ENCODE measurements at places on chromosomes 2 and 18.

GRCh38 chr2:98310010-98310409 is 36.2 kb upstream of the CNGA3 start:
- no peak for DNase-seq

DNA sequence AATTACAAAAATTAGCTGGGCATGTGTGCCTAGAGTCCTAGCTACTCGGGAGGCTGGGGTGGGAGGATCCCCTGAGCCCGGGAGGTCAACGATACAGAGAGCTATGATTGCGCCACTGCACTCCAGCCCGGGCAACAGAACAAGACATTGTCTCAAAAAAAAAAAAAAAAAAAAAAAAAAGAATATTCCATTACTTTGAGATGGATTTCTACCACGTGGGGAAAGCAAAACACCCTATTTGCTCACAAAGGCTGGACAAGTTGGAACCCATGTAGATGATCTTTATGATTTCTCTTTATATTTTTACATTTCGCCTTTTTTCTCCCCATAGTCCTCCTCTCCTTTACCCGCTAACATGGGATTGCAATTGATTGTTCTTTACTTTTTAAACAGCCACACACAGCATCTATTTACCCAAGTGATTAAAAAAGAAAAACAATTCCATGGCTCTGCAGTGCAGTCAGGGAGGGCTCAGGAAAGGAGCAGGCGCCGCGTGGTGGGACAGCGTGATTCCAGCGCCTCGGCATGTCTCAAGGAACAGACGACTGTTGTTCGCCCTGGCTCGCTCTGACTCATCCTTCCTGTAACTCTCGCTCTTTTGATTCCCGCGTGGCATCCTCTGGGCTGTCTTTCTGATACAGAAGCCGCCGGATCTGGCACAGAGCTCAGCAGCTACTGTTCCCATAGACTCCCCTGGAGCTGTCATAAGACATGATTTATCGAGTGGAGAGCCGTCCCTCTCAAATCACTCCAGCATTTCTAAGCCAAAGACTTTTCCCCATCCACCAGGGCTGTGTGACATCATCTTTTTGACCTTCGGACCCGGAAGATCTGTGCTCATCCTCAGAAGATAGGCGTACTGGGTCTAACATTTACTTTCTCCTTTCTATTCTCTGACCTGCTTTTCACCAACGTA is 230.4 kb upstream of the AGAP1 start:
- peak; percentile 64 for DNase-seq

GRCh38 chr2:114068438-114068837 is 178.5 kb downstream of the ACTR3 start:
- DNase-seq = no peak

DNA sequence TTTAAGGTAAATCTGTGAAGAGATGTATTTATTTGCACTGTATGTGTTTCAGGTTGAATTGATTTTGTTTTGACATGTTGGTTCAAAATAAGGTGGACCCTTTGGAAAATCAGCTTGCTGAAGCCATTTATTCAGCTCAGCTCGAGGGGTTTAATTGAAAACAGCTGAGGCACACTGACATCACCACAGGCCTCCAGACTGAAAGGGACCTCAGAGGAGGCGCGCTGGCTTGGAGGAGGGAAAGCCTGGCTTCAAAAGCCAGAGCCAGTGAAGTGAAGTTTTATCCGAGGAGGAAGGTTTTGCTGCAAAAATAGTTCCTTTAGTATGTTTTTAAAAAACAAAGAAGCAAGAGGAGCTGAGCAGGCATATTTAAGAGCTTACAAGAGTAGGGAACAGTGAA is 26.9 kb upstream of the DNMT3A start:
- DNase-seq = no peak

- no peak for DNase-seq
Observed at GRCh38 chr2:11155381-11156035, at the start of gene SLC66A3. TSS of gene SLC66A3 (plus strand) at chr2:11155467. CDS start at chr2:11155547, 80 bp downstream.

DNA sequence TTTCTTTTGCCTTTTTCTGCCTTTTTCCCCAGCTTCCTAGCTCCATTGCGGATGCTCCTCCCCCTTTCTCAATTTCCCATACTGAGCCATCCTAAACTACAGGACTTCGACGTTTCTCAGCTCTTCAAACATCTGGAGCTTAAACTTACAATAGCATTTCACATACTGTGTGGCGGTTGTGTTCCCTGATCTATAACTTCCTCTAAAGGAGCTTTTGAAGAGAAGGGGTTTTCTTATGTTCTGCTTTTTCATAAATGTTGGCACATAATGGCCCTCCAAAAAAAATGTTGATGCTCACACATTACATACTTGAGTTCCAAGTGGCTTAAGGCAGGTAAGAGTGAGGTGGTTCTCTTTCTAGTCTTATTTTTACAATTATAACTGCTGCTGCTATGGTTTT is 87.4 kb downstream of the RNF144A start:
- DNase-seq = no peak

- no peak for DNase-seq
Observed at GRCh38 chr18:58547864-58548263, 81.0 kb downstream of the ALPK2 start.

DNA sequence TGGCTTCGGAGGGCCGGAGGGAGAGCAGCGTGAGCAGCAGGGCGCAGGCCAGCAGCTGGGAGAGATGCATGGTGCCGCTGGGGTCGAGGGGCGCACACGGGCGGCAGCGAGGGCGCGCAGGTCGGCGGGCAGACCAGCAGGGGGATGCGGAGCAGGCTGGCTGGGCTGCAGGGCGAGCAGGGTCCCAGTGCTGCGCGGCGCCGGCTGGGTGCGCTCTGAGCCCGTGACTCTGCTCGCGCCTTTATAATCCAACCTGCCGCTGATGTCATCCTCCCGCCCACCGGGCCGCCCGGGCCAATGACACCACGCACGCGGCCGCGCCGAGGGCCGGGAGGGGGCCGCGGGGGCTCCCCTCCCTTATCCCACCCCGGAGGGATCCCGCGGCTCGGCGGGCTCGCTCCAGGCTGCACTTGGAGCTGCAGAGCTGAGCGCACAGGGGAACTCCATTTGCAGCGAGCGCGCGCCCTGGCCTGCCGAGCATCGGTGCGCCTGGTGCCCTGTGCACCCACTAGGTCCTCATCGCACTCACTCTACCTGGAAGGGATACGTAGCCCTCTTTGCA is at the start of gene NPPC:
Gene NPPC, minus strand, starts transcription at position 217 of the 562 bp plus-strand sequence. Its CDS starts 147 bp downstream, at position 70.
- DNase-seq = no peak

GRCh38 chr2:102051692-102052277 is 60.0 kb downstream of the IL1R2 start:
- peak; percentile 37 for DNase-seq

- DNase-seq = no peak
Observed at GRCh38 chr2:65264821-65265670, 37.4 kb downstream of the ACTR2 start.

GRCh38 chr2:75466708-75467311 is 93.9 kb downstream of the EVA1A start:
- no peak for DNase-seq

DNA sequence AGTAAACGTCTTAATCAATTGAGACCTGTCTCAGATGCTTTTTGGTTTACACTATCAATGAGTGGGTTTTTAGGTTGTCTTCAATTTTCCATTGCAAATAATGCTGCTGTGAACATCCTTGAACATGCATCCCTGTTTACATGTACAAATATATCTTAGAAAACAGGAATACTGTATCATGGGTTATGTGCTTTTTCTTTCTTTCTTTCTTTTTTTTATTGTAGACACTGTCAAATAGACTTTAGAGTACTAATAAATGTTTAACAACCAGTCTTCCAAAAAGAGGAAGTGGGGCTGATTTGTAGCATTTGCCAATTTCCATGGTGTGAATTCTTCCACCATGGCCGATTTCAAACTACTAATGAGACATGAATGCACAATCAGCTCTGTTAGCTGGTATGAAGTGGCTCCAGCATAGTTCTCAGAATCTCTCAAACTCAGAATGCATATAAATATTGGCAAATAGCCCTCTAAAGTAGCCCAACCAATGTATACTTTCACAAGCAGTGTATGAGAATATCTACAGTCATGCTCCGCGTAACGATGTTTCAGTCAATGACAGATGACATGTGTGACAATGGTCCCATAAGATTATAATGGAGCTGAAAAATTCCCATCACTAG is 50.3 kb upstream of the B3GNT2 start:
- no peak for DNase-seq

DNA sequence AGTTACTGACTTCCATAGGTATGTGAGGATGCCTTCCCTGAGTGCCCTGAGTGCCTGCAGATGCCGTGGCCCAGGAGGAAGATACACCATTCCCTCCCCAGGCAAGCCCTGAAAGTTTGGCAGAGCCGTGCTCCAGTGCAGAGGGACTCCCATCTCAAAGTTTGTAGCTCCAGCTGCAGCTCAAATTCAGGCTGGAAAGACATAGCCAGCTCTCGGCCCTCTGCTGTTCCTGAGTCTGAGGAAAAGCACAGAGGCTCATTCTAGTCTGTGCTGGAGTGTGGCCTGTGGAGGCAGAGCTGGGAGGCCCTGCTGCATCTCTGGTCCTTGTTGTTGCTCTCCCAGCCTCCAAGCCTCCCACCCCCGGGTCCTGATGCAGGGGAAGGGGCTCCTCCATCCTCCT is 15.9 kb upstream of the TPO start:
- DNase-seq = no peak

GRCh38 chr2:117703858-117704257 is 110.6 kb upstream of the DDX18 start:
- DNase-seq = no peak

- DNase-seq = no peak
Observed at GRCh38 chr18:68147728-68148127, 567.2 kb downstream of the TMX3 start.

DNA sequence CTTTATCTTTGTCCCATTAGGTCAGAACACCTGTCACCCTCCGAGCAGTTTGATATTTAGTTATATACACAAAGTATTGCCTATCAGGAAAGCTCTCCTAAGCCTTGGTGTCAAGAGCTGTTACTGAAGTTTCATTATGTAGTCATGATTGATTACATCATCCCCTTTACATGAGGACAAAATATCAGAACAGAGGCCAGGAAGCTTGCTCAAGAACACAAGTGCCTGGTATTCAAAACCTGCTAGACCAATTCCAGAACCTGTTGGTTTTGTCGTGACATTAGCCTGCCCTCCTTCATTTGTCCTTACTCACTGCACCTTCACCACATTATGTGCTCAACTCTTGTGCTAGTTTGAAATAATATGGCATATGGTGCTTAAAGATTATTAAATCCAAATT is 377.1 kb downstream of the CDH19 start:
- DNase-seq = no peak

GRCh38 chr2:145725876-145726275 is 1206.0 kb upstream of the ZEB2 start:
- no peak for DNase-seq

GRCh38 chr2:236176417-236176816 is 8.2 kb upstream of the GBX2 start:
- no peak for DNase-seq

GRCh38 chr2:64139956-64140355 is 4.3 kb downstream of the PELI1 start:
- no peak for DNase-seq

Data from gastrocnemius medialis (tissue), 4 donors.